Breast epithelium (tissue), 4 donors: ENCODE measurements at places on chromosomes 16 and 17. TPM values are rescaled to one million over a fixed set of nuclear protein-coding genes. Genes with fewer than 3 reads are reported as not detected.
A peak's percentile ranks its signal among the peaks of the same experiment; 100 is the strongest.

- no peak for DNase-seq
- H3K4me1 ChIP-seq, result no peaks in the 10 kb centered on the region
- no peaks in the 10 kb centered on the region for H3K36me3 ChIP-seq
- no peak overlapping the region for H3K4me3 ChIP-seq
- no peak overlapping the region for H3K27ac ChIP-seq
Measured at GRCh38 chr17:19331134-19331533, 31.4 kb downstream of the B9D1 start.

- no peak for DNase-seq
- no peak overlapping the region for H3K4me3 ChIP-seq
- peaks cover 13% of the 10 kb centered on the region for H3K4me1 ChIP-seq
- H3K27ac ChIP-seq, result no peak overlapping the region
- no peaks in the 10 kb centered on the region for H3K27me3 ChIP-seq
- no peaks in the 10 kb centered on the region for H3K36me3 ChIP-seq
Measured at GRCh38 chr17:49572806-49573420, 2.8 kb upstream of the NXPH3 start.

DNA sequence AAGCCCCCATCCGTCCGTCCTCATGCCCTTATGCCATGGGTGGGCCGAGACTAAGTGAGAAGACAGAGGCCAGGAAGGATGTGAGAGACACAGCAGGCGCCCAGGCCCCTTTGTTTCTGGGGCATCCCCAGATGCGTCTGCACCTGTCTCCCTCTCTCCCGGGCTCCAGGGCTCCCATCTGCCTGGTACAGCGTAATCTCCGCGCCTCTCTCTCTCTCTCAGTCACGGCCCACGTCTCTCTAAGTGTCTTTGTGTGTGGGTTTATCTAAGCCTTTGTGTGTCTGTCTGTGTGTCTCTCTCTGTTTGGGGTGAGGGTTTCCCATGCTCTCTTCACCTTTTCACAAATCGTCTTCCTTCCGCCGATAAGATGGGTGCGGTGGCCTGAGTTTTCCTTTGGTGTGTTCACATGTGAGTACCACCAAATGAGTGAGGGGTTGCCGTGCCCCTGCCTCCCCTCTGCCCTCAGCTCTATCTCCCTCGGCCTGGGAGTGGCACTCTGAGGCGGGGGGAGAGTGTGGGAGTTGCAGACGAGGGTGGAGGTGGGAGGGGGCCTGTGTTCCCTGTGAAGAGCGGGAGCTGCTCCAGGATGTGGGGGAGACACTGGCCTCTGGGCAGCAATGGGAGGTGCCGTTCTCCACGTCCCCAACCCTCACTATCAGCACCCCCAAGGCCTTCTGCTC, 25.8 kb upstream of the ABCC3 start:
- H3K27me3 ChIP-seq, result no peaks in the 10 kb centered on the region
- no peaks in the 10 kb centered on the region for H3K36me3 ChIP-seq
- H3K27ac ChIP-seq, result no peak overlapping the region
- no peaks in the 10 kb centered on the region for H3K4me1 ChIP-seq

- H3K4me3 ChIP-seq, result no peak overlapping the region
- H3K4me1 ChIP-seq, result no peaks in the 10 kb centered on the region
- H3K27ac ChIP-seq, result no peak overlapping the region
- no peaks in the 10 kb centered on the region for H3K36me3 ChIP-seq
Measured at GRCh38 chr16:89623511-89624261, 10.2 kb downstream of the DPEP1 start.

DNA sequence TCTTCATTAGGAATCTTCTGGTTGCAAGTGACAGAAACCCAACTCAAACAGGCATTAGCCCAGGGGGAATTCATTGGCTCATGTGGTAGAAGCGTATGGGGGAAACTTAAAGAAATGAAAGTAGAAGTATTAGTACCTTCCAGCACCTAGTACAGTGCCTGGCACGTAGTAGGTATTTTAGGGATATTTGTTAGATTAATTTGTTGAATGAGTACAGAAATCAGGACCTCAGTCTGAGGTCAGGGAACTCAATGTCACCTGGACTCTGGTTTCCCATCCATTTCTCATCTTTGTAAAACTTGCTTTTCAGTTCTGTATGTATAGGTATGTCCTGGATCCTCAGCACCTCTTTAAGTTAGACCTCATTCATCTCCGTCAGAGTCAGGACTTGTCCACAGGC, 32.5 kb downstream of the TMC5 start:
- no peak overlapping the region for H3K4me3 ChIP-seq
- no peak for DNase-seq
- H3K4me1 ChIP-seq, result no peaks in the 10 kb centered on the region
- no peaks in the 10 kb centered on the region for H3K27me3 ChIP-seq
- H3K36me3 ChIP-seq, result no peaks in the 10 kb centered on the region
- H3K27ac ChIP-seq, result no peak overlapping the region

GRCh38 chr17:42695500-42695899, 13.2 kb downstream of the CNTNAP1 start:
- H3K4me3 ChIP-seq, result no peak overlapping the region
- H3K36me3 ChIP-seq, result no peaks in the 10 kb centered on the region
- no peaks in the 10 kb centered on the region for H3K27me3 ChIP-seq
- no peaks in the 10 kb centered on the region for H3K4me1 ChIP-seq
- DNase-seq, result no peak

DNA sequence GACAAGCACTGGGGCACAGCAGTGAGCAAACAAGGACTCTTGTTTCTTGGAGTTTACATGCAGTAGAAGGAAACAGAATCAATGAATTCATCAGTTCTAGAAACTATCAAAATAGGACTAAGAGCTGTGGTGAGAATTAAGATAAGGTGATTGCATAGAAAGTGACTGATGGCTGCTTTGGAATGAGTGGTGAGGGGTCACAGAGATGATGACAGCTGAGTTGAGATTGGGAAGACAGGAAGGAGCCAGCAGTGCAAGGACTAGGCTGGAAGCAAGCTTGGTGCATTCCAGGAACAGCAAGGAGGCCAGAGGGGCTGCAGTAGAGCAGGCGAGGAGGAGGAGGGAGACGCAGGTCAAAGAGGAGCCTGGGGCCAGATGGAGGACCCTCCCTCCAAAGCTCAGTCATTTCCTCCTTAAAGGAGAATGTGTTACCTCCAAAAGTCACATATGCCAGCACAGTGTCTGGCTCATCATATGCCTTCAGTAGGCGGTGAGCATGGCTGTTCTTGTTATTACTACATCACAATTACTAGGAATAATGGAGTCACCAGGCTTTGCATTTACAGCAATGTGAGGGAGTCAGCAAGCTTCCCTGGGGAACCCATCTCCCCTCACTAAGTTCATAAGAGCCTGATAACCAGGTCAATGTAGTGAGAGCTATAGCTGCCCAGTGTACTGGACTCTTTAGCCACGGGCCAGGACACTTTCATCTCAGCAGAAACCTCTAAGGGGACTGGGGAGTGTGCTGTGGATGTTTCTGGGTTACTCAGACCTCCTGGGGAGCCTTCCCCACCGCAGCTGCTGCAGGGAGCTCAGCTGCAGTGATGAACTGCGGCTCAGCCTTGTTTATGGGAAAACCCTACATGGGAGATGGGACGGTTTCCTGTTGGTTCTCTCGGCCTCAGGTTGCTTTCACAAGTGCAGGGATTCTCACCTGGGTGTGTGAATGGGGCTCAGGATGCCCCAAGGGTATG, 157.2 kb downstream of the SEC14L1 start:
- H3K36me3 ChIP-seq, result no peaks in the 10 kb centered on the region
- H3K4me1 ChIP-seq, result no peaks in the 10 kb centered on the region
- no peaks in the 10 kb centered on the region for H3K27me3 ChIP-seq
- no peak for DNase-seq
- H3K27ac ChIP-seq, result no peak overlapping the region

GRCh38 chr17:28499684-28500357, 6.3 kb upstream of the FOXN1 start:
- peaks cover 7% of the 10 kb centered on the region for H3K4me1 ChIP-seq
- H3K27me3 ChIP-seq, result no peaks in the 10 kb centered on the region
- DNase-seq, result no peak
- H3K36me3 ChIP-seq, result no peaks in the 10 kb centered on the region
- no peak overlapping the region for H3K4me3 ChIP-seq

GRCh38 chr17:57170866-57171265, 85.5 kb upstream of the MSI2 start:
- H3K4me1 ChIP-seq, result no peaks in the 10 kb centered on the region
- no peak overlapping the region for H3K27ac ChIP-seq
- no peak for DNase-seq

- H3K27me3 ChIP-seq, result no peaks in the 10 kb centered on the region
- H3K4me1 ChIP-seq, result peaks cover 13% of the 10 kb centered on the region
- no peaks in the 10 kb centered on the region for H3K36me3 ChIP-seq
Measured at GRCh38 chr17:63477480-63478440, 899 bp downstream of the ACE start.

GRCh38 chr16:78230832-78231231, 131.4 kb downstream of the WWOX start:
- no peaks in the 10 kb centered on the region for H3K36me3 ChIP-seq
- H3K27me3 ChIP-seq, result no peaks in the 10 kb centered on the region
- H3K4me1 ChIP-seq, result no peaks in the 10 kb centered on the region
- DNase-seq, result no peak

DNA sequence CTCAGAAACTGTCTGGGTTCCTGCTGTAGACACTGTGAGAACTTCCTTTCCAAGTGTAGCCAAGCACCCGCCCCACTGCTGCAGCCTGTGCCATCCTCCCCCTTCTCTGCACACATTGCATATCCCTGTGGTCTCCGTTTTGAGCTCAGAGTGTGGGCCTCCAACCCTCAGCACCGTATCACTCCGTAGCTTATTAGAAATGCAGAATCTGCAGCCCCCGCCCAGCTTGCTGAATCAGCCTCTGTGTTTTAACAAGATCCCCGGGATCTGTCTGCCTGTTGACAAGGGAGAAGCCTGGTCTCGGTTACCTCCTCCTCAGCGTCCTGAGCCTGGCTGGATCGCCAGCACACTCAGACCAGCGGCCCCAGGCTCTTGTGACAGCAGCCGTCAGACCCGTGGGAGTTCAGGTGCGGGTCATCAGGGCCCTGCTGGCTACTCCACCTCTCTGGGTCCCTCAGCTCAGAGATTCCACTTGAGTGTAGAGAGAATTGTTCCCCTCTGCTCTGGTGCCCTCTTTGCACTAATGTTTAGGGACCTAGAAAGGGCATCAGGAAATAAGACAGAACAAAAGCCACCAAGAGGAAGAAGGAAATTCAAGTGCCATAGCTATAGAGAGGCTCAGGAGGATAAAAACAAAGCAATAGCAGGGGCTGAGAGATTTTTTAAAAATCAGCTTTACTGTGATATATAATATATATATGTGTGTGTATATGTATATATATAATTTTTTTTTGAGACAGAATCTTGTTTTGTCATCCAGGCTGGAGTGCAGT, 92.3 kb downstream of the PITPNC1 start:
- H3K27me3 ChIP-seq, result no peaks in the 10 kb centered on the region
- H3K36me3 ChIP-seq, result no peaks in the 10 kb centered on the region
- H3K4me1 ChIP-seq, result no peaks in the 10 kb centered on the region
- peak overlapping the region; percentile 9 for H3K27ac ChIP-seq
- no peak overlapping the region for H3K4me3 ChIP-seq

GRCh38 chr17:18925187-18925586, 26.8 kb upstream of the SLC5A10 start:
- peaks cover 4% of the 10 kb centered on the region for H3K36me3 ChIP-seq
- no peak overlapping the region for H3K27ac ChIP-seq
- H3K4me3 ChIP-seq, result no peak overlapping the region
- DNase-seq, result no peak
- H3K27me3 ChIP-seq, result no peaks in the 10 kb centered on the region

GRCh38 chr17:64123114-64123513, 6.8 kb downstream of the ERN1 start:
- H3K36me3 ChIP-seq, result no peaks in the 10 kb centered on the region
- no peak overlapping the region for H3K27ac ChIP-seq
- H3K4me3 ChIP-seq, result no peak overlapping the region
- DNase-seq, result no peak

- no peaks in the 10 kb centered on the region for H3K27me3 ChIP-seq
- no peaks in the 10 kb centered on the region for H3K4me1 ChIP-seq
- H3K27ac ChIP-seq, result no peak overlapping the region
- H3K4me3 ChIP-seq, result no peak overlapping the region
- H3K36me3 ChIP-seq, result no peaks in the 10 kb centered on the region
- peak; percentile 28 for DNase-seq
Measured at GRCh38 chr16:71610936-71611871, 14.8 kb upstream of the MARVELD3 start.

DNA sequence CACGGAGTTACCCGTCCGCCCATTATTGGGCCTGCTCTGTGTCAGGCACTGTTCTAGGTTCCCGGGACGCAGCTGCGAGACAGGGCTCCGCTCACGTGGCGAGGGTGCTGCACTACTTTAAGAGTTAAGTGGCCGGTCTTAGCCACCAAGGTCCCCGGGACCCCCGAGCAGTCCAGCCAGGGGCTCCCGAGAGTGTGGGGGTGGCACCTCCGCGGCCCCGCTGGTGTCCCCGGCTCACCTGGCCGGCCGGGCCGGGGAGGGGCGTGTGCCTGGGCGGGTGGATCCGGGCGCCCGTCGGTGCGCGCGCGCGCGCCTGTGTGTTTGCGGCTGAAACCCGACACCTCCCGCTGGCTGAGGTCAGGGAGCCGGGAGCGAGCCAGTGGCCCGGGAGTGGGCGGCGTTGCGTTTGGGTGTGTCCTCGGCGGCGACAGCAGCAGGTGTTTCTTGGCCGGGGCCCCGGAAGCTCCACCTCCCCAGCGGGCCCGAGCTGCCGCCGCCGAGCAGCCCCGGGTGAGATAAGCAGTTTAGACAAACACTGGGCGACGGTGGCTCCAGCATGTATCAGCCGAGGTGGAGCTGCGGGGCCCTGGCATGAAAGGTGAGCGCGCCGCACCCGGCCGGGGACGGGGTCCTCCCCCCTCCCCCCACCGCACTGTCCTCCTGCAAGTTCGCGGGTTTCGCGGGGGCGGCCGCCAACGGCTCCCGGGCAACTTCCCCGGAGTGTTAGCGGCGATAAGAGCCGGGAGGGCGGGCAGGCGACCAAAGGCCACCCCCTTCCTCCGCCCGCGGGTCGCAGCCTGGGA, at the start of gene GSE1:
TSS of gene GSE1 (plus strand) at position 522 of the 803 bp plus-strand sequence. CDS start at position 592, 70 bp downstream.
- H3K27ac ChIP-seq, result peak within 1 kb of the TSS; percentile 99
- peaks cover 30% of the 10 kb centered on the region for H3K4me1 ChIP-seq
- H3K27me3 ChIP-seq, result no peaks in the 10 kb centered on the region
- H3K4me3 ChIP-seq, result peak within 1 kb of the TSS; percentile 56
- peak; percentile 99 for DNase-seq

- no peak overlapping the region for H3K4me3 ChIP-seq
- no peak overlapping the region for H3K27ac ChIP-seq
- H3K4me1 ChIP-seq, result no peaks in the 10 kb centered on the region
Measured at GRCh38 chr16:55703003-55704001, 47.5 kb downstream of the SLC6A2 start.

GRCh38 chr17:34714475-34715410, 135.4 kb downstream of the TMEM132E start:
- DNase-seq, result no peak
- H3K27ac ChIP-seq, result no peak overlapping the region
- no peaks in the 10 kb centered on the region for H3K4me1 ChIP-seq
- no peak overlapping the region for H3K4me3 ChIP-seq

- H3K4me3 ChIP-seq, result no peak overlapping the region
- H3K27ac ChIP-seq, result no peak overlapping the region
- DNase-seq, result no peak
Measured at GRCh38 chr17:17531156-17531555, 35.0 kb upstream of the RASD1 start.

- H3K4me3 ChIP-seq, result no peak overlapping the region
- no peak for DNase-seq
- H3K27ac ChIP-seq, result no peak overlapping the region
- H3K36me3 ChIP-seq, result no peaks in the 10 kb centered on the region
Measured at GRCh38 chr16:48231727-48232492, 12.2 kb upstream of the LONP2 start.

The BRIP1 gene
- total RNA-seq, result 0.48 TPM

The PLA2G10 gene
- total RNA-seq, result not detected

The GOSR1 gene
- total RNA-seq, result 70.8 TPM

The FBXO39 gene
- total RNA-seq, result 1.3 TPM

The SLC5A10 gene
- not detected for total RNA-seq

The KCNH4 gene
- under 0.01 TPM for total RNA-seq

The KRT32 gene
- not detected for total RNA-seq

The CNGB1 gene
- total RNA-seq, result not detected

The SLC16A11 gene
- total RNA-seq, result 1.5 TPM
